ENCODE measurements at places on chromosomes 4 and X.
A peak's percentile ranks its signal among the peaks of the same experiment; 100 is the strongest.

- no peak for DNase-seq
Measured at GRCh38 chr4:148770848-148771247, 328.6 kb upstream of the NR3C2 start.

DNA sequence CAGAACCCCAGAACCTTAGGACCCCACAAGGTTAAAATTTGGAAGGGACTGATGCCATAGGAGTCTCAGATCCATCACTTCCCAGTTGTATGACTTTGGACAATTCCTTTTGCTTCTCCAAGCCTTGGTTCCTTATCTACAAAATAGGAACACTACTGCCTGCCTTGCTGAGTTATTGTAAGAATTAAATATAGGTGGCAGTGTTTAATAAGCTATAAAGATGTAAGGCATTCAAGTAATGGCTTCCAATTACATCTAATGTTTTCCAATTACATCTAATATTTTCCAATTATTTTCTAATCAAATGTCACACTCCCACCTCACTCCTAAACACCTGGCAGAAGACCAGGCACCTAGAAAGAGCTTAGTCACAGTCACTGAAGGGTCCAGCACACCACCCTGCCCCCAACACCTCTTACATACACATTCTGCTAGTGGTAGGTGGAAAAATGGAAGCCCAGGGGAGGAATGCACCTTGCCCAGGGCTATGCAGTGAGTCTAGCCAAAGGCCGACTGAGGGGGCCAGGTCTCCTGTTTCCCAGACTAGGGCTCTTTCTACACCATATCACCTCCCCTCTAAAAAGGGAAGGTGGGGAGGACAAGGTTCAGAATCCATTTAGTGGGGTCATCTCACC, 24.5 kb upstream of the KDM5C start:
- no peak for DNase-seq

DNA sequence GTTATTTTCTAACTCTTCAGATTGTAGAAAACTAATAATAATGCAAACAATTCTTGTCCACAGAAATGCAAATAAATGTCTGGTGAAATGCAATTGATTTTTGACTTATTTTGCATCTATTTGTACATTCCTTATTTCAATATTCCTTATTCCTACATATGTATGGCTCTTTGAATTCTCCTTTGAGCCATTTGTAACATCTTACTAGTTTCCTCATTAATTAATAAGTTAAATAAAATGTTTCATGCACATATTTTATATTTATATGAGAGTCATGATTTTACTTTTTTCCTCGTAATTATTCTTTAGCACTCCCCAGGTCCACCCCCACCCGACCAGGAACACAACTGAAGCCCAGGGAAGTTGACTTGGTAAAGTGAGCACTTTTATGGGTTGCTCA, 2.7 kb upstream of the FTHL17 start:
- no peak for DNase-seq

DNA sequence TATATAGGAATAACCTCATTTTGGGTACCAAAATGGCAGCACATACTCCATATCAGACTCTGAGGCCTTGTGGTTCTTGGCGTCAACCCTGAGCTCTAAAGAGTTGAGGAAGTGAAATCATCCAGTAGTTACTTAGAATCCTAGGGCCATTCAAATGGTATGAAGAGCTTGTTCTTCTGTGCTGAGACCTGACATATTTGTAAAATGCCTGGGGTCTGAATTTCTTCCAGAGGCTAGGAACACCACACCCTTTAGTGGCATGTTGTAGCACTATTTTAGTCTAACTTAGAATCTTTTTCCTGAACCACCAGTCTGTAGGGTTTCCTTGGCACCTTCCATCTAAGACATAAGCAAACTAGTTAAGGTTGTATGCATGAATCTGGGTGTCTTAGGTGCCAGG, 18.1 kb upstream of the GDPD2 start:
- no peak for DNase-seq

- DNase-seq, result no peak
Measured at GRCh38 chr4:83054928-83055327, 19.9 kb downstream of the COPS4 start.

DNA sequence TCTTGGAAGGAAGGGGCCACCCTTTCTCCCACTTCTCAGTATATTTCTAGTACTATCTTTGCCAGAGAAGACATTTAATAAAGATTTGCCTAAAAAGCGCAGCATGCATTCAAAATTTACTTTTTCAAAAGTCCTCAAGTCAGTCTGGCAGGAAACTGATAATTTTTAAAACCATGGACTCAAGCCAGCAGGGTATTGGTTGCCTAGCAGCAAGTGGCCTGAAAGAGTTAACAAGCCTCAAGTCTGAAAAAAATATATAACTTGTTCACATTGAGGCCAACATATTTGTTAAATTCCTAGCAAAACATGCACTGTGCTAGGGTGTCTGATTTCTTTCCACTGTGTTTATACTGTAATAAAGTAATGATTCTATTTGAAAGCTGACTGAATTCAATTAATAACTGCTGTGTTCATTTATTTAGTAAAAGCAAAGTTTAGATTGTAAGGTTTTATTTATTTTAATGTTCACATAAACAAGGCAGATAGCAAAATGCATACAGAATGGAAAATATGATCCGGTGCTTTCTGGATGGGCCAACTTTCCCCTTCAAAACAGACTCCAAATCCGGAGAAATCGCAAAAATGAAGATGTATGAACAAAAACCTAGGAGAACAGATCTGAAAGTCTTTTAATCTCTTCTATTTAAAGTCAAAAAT, 218.5 kb upstream of the FGF13 start:
- peak; percentile 61 for DNase-seq

- no peak for DNase-seq
Measured at GRCh38 chrX:12929701-12930100, 23.3 kb downstream of the TLR8 start.

GRCh38 chr4:13765539-13765938, 138.0 kb upstream of the BOD1L1 start:
- no peak for DNase-seq

GRCh38 chr4:42750856-42751255, 94.0 kb upstream of the ATP8A1 start:
- no peak for DNase-seq

DNA sequence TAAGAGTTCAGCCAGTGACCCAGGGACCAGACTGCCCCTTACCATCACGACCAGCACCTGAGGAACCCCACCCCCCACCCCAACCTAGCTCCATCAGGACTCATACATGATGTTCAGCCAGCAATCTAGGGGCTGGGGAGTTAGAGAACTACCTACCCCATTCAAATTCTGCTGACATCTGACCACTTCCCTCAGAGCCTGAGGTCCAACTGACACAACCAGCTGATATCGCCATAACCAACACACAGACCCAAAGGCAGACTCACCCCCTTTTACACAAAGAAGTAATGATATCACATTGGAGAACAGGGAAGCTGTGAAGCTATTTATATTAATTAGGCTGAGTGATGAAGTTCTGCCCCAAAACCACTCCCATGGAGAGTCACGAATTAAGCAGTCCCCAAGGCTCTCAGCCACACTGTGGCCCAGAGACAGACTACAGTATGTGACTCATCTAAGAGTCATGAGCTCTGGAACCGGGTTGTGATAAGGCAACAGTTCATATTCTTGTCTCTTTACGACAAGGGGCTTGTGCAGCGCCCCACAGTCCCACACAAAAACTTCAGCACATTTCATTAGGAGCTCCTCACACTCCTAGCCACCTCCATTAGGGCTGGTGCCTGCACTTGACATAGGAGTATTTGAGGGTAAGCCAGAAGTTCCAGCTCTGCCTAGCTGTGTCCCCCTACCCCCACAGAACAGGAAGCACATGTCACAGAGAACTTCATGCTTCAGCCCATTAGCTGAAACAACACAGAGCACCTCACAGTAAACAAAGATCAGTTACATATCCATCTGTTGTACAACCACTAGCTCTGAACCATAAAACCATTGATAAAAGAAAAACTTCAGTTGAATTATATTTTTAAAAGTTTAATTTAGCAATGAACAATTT, 184.7 kb upstream of the ZCCHC13 start:
- no peak for DNase-seq

- DNase-seq, result no peak
Measured at GRCh38 chrX:109360301-109360700, 121.6 kb downstream of the GUCY2F start.

- no peak for DNase-seq
Measured at GRCh38 chrX:124344246-124344645, 2.1 kb upstream of the SH2D1A start.

DNA sequence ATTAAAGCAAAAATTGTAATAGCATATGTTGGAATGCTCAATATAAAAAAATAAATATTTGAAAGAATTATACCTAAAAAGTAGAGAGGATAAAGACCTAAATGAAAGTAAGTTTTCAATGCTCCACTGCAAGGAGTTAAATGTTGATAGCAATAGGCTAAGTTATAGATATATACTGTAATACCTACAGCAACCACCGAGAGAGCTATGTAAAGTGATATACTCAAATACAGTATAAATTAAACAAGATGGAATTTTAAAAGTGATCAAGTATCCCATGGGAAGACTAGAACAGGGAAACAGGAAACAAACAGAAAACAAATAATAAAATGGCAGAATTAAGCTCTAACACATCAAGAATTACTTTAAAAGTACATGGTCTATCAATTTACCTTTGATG, 73.9 kb downstream of the CASP3 start:
- DNase-seq, result no peak

DNA sequence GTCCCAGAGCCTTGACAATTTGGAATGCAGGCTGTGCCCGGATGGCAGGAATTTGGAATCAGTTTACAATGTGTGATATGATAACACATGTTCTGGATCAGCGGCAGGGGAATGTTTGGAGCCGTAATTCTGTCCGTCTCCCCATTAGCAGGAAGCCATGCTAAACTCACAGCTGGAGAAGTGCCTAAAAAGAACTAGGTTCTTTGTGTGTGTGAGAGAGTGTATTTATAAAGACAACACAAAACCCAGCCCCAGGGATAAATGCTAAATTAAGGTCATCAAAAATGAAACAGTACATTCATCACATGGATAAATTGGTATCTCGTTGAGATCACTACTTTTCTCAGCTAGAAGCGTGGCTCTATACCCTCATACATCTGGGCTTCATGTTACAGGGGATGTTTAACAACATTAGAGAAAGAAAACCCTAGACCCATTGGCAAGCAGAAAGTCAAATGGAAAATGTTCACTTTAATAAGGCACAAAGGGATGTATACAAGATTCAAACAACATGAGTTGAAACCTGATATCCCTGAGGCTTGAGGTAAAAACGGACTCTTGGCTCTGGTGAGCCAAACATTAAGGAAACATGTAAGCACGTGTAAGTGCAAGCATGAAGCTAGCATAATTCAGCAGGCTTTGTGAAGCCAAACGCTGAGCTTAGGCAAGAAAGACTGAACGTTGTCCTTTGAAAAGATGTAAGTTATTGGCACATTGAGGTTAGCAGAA, 18.0 kb upstream of the TMEM131L start:
- no peak for DNase-seq

- no peak for DNase-seq
Measured at GRCh38 chr4:187811591-187811990, 184.0 kb upstream of the ZFP42 start.

- DNase-seq, result no peak
Measured at GRCh38 chr4:184959786-184960185, 58.5 kb upstream of the HELT start.

DNA sequence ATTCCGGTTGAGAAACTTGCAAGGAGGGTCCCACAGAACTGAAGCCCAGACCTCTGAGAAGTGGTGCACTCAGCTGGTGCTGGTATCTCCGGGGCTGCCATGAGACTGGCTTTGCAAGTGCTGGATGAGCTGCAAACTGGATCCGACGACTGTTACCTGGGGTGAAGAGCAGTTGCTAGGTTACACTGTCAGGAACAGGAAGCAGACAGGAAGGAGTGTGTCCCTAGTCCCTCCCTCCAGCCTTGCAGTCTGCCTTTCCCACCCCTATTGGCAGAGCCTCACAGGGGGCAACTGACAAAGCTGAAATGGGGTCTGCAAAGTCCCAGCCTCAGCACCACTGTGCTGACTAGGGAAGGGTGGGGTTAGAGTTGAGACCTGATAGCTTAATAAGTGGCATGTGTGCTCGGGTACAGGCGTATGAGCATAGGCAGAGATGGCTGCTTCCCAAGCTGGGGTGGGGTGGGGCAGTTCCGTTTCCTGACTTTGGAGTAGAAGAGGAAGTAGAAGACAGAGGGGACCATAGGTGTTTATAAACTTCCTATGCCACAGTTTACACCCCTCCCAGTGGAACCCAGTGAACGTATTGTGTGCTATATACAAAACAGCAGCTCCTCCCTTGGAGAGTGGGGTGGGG, 18.0 kb downstream of the PPEF1 start:
- no peak for DNase-seq

DNA sequence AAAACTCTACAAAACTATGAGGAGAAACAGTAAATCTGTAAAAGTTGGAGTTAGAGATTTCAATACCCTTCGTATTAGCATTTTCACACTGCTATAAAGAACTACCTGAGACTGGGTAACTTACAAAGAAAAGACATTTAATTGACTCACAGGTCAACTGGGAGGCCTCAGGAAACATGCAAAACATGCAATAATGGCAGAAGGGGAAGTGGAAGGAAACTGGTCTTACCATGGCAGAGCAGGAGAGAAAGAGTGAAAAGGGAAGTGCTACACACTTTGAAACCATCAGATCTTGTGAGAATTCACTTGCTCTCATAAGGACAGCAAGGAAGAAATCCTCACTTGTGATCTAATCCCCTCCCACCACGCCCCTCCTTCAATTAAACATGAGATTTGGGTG, 949.9 kb downstream of the TECRL start:
- no peak for DNase-seq

DNA sequence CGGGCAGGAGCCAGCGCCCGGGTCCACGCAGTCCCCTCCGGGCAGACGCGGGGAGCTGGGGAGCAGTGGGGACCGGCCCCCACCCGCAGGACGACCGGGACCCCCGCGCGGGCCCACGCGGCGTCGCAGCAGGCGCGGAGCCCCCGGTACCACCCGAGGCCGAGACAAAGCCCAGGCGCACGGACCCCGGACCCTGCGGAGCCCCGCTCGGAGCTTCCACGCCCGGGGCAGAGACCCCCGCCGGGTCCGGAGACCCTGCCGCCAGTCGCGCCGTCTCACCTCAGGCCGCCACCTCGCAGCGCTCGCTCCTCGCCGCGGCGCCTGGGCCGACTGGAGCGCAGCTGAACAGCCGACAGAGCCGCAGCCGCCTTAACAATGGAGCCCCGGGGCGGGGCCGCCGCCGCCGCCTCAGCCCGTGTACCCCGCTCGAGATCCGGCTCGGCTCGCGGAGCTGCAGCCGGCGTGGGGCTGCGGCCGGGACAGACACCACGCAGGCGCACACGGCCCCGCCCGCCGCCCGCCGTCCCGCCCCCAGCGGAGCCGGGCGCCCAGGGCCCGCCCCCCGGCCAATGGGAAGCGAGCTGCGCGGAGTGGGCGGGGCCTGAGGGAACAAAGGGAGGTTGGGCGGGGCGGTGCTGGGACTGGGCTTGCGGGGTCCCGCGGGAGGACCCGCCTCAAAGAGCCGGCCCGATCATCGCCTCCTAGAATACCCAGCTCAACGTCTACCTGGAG, at the start of gene AFAP1:
AFAP1 (minus strand) TSS at position 485 of the 732 bp plus-strand sequence. CDS start 67,783 bp downstream, outside the sequence.
- DNase-seq, result no peak

GRCh38 chr4:188596021-188596420, 456.8 kb downstream of the TRIML1 start:
- no peak for DNase-seq

GRCh38 chr4:39464886-39465501, 6.1 kb downstream of the LIAS start:
- DNase-seq, result no peak

- DNase-seq, result no peak
Measured at GRCh38 chrX:13046141-13046855, 1.9 kb upstream of the FAM9C start.
